A673 (cell line): ENCODE measurements at places on chromosomes 3 and 15. TPM values are rescaled to one million over a fixed set of nuclear protein-coding genes. Genes with fewer than 3 reads are reported as not detected.

Gene RSL24D1
- 111 and 118 TPM in 2 replicates for total RNA-seq

Gene TMCO5A
- total RNA-seq = not detected in 2 replicates

Gene GJD2
- total RNA-seq = not detected in 2 replicates

Gene TPRG1
- total RNA-seq = 1.0 and 1.6 TPM in 2 replicates

Gene SKOR1
- total RNA-seq = 0.21 and 0.37 TPM in 2 replicates

Gene ITIH1
- total RNA-seq = not detected in 2 replicates

Gene CP
- total RNA-seq = not detected in 2 replicates

Gene CCDC13
- total RNA-seq = 0.55 TPM in 1 of 2 replicates, not detected in the other

- DNase-seq = no peak
These were observed 49.0 kb downstream of the UBE2E2 start for GRCh38 chr3:23252122-23252521.

DNA sequence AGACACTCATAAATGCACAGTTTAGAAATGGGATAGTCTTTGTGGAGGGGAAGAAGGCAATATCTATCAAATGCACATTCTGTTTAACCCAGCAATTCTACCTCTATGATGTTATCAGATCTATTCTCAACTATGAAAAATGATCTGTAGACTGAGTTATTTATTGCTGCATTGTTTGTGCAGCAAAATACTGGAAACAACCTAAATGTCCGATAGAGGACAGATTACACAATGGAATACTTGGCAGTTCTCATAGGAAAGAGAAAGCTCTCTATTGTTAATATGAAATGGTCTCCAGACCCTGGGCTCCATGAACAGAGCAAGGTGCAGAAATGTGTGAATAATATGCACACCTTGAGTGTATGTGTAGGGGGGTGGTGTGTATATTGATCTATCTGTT lies 49.0 kb upstream of the SELENOK start:
- no peak for DNase-seq

DNA sequence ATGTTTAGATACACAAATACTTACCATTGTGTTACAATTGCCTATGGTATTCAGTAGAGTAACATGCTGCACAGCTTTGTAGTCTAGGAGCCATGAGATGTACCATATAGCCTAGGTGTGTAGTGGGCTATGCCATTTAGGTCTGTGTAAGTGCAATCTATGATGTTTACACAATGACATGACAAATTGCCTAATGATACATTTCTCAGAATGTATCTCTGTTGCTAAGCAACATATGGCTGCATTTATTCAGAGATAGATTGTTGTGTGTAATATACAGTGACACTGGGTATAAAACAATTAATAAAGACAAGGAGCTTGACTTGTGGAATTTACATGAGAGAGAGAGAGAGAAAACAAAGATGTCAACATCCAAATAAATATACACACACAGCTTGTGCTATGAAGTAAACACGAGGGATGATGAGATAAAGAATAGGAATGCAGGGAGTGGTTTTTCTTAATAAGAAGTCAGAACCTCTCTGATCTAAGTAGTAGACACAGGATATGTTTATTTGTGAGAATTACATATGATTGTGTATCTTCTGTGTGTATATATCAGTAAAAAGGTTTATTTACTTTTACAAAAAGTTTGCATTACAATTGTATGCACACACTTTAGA lies 110.0 kb downstream of the KCNAB1 start:
- no peak for DNase-seq

GRCh38 chr3:146501752-146502151 lies 32.4 kb upstream of the PLSCR2 start:
- no peak for DNase-seq

GRCh38 chr15:59557581-59557980 lies 54.0 kb upstream of the GCNT3 start:
- DNase-seq = no peak

- DNase-seq = no peak
These were observed 95.8 kb downstream of the PPARG start for GRCh38 chr3:12384451-12385233.

DNA sequence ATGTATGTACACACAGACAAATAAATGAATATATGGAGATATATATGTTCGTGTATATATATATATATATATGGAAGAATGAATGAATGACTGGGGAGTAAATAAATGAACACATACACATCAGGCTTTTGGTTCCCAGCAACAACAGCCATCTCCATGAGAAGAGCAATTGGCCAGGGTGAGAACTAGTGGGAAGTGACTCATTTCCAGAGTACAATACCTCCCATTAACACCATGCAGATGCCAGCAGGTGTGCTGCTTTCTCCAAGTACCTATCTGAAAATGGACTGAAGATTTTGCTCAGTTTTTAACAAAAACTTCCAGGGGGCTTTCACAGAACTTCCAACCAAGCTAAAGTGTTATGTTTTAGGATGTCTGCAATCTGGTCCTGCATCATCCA lies 179.8 kb upstream of the SLC2A2 start:
- no peak for DNase-seq

DNA sequence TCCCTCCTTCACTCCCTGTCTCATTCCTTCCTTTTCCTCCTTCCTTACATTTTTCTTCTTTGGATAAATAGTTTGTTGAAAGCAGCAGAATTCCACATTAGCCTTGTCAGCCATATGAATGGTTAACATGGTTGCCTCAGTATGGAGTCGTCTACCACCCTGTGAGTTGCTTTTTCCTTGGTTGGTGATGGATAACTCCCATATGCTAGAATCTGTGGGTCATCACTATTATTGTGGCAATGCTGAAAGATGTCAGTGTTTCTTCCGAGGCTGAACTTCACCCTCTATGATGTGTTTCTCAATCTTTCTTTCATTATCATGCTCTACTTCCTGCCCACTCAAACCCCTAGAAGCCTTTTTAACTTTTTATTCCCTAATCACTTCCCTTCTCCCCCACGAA lies 481.8 kb upstream of the KCNMB2 start:
- DNase-seq = no peak

- DNase-seq = no peak
These were observed 98.8 kb downstream of the ZNF621 start for GRCh38 chr3:40623567-40623966.
